HL-60 (cell line): ENCODE measurements at places on chromosomes 16 and 17.

- no peak for DNase-seq
These were observed 8.9 kb upstream of the HDAC5 start for GRCh38 chr17:44132275-44132821.

DNA sequence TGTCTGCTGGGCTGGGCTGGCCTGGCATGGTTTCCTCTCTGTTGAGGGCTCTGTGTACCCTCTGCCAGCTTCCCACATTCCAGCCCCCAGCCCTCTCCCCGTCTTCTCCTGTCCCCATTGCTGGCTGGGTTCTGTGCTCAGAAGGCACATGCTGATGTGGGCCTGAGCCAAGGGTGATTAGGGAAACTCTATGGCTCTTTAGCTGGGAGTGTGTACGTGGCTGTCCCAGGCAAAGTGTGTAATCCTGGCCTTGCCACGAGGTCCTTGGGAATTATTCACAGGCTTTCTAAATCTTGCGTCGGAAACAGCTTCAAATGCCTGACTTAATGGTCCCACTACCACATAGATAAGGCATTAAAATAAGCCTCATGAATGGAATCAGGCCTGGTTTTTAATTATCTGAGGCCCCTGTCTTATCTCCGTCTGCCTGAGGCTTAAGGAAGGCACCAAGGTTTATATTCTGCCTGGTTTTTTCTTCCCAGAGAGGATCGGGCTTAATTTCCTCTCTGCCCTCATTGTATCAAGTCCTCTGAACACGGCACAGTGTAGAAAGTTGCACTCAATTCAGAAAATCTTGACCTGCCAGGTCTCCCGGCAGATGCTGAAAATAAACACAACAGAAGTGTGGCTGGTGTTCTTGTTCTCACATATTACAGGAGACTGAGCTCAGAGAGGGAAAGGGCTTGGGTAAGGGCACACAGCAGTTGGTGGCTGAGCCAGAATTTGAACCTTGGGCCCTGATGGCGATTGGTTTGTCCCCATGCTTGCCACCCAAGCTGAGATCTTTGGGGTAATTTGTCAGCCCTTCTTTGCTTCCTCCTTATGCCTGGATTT, 52.9 kb upstream of the LGALS9 start:
- no peak for DNase-seq

- DNase-seq: peak; percentile 41
These were observed 294.1 kb downstream of the BCAS3 start for GRCh38 chr17:60971515-60972369.

- DNase-seq: no peak
These were observed 1.7 kb downstream of the NGFR start for GRCh38 chr17:49496867-49497147.

GRCh38 chr16:73543970-73544599, 496.2 kb upstream of the ZFHX3 start:
- no peak for DNase-seq

- no peak for DNase-seq
These were observed 25.0 kb downstream of the RAB11FIP4 start for GRCh38 chr17:31416503-31416923.

DNA sequence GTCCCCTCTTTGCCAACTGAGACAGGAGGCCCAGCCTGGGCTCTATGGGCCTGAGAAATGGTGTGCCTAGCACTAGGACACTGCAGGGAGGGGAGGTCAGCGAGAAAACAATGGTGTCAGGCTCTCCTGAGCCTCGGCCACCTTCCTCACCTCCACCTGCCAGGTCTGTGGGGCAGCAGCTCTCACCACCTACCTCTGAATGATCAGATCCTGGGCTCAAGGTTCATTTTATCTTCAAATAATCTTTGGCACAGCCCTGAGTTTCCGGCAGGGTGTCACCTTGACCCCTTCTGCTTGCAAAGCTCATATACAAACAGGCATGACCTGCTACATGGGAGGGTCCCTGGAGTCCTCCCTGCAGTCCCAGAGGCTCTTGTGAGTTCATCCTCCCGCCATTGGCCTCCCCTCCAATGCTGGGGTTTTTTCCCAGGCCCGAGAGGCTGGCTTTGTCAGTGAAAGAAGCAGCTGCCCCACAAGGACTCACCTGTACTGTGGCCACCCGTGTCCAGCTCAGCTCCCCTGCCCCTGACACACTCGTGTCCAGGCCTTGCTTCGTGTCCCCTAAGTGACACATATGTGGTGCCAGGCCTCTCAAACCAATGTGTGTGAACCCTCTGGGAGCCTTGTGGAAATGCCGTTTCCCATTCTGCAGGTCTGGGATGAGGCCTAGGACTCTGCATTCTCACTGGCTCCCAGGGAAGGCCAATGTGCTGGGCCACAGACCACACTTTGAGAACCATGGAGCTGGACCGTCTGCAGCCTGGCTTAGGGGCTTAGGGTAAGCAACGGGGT, 176.8 kb upstream of the CIBAR2 start:
- no peak for DNase-seq

- DNase-seq: no peak
These were observed 24.2 kb downstream of the SIAH1 start for GRCh38 chr16:48361012-48361411.

DNA sequence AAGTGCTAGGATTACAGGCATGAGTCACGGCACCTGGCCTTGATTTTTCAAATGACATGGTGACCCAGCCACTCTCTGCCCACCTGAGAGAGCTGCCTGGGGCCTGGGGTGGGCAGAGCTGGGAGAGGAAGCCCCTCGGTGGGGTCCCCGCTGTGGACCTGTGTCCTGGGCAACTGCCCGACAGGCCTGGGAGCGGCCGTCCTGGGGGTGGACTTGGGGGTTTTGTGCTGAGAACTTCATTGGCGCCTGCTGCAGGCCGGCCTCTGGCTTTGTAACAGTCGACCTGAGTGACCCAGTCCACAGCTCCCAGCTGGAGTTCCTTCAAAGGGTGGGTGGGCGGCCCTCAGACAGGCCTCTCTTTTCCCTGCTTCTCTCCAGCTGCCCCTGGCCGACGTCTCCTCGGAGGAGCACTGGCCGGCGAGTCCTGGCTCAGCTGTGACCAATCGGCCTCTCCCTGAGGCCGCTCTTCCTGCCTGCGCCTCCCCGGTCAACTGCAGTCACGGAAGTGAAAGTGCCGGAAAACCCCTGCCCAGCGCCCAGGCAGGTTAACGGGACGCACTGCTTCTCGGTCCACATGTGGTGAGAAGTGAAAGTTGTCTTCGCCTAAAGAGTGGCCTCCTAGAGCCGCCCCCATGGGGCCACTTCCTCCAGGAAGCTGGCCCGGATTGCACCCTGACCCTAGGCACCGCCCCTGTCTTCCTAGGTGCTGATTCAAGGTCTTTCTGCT, 5.5 kb downstream of the CBFA2T3 start:
- no peak for DNase-seq

GRCh38 chr17:75749545-75750389, 15.2 kb downstream of the GALK1 start:
- peak; percentile 78 for DNase-seq

DNA sequence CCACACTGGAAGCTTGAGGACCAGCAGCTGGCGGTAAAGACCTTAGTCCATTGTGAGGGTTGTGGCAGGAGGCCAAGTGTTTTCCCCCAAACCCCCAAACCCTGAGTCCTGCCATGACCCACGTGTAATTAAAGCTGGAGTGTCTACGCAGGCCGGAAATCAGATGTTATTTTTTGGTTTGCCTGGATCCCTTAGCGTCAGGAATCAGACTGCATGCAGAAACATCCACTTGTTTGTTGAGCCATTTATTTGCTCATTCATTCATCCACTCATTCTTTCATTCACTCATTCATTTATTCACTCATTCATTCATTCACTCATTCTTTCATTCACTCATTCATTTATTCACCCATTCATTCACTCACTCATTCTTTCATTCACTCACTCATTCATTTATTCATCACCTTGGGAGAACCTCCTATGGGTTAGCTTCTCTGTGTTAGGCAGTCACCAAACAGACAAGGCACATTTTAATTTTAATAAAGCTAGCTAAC, 313.1 kb downstream of the MAF start:
- no peak for DNase-seq

DNA sequence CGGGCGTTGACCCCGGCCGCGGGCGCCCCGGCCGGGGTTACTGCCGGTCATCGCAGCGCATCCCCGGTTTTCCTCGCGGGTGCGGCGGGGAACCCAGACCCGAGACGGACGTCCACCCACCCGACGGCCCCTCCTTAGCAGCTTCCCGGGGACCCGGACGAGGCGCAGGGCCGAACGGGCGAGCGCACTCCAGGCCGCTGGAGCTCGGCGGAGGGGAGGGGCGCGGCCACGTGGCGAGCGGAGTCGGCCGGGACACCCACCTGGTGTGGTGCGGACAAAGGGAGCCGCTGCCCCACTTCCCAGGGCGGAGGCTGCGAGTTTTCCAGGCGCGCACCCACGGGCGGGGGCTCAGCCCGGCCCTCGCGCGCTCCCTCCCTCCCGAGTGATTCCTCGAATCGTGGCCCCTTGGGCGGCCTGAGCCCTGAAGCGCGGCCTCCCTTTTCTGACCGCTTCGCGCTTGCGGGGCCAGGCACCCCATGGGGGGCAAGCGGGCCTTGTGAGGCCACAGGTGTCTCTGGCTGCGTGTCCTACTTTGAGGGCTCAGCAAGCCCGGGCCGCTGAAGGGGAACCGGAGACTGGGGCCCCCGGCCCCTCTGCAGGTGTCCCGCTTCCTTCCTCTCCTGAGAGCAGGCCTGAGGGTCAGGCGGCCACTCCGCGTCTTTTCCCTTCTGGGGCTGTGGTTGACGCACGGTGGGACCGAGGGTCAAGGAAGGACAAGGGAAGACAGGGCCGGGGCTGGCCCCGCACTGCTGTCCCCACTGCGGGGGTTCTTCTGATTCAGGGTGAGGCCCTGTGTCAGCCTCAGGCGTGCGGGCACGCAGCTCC, 1.1 kb upstream of the FASN start:
- peak; percentile 56 for DNase-seq

DNA sequence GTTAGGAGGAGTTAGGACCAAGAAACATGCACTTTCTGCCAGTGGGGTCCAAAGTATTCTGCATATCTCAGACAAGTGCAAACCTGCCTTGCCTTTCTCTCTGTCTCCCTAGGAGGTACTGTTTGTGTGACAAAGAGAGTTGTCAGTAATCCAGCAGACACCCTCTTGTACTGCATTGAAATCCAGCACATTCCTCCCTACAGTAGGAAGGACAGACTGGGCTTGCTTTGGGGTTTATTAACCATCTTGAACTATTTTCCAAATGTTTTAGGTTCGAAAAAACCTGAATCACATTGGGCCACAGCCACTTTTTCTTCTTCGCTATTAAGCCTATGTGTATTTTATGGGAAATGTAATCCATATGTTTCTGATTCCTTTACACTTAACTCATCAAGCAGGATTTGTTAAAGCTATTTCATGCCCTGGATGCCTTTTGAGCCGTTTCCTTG, 204.2 kb upstream of the KCNJ16 start:
- no peak for DNase-seq

GRCh38 chr17:37060928-37061327, 112.2 kb downstream of the AATF start:
- DNase-seq: no peak

- no peak for DNase-seq
These were observed 183.2 kb upstream of the GSE1 start for GRCh38 chr16:85429776-85430522.

GRCh38 chr16:2019921-2020831, 591 bp downstream of the NPW start:
- DNase-seq: no peak

GRCh38 chr16:87733190-87733589, 32.6 kb downstream of the KLHDC4 start:
- no peak for DNase-seq

- no peak for DNase-seq
These were observed 98.7 kb downstream of the KCNJ12 start for GRCh38 chr17:21474815-21475214.

- peak; percentile 44 for DNase-seq
These were observed 913 bp upstream of the NOG start for GRCh38 chr17:56592487-56593085.

DNA sequence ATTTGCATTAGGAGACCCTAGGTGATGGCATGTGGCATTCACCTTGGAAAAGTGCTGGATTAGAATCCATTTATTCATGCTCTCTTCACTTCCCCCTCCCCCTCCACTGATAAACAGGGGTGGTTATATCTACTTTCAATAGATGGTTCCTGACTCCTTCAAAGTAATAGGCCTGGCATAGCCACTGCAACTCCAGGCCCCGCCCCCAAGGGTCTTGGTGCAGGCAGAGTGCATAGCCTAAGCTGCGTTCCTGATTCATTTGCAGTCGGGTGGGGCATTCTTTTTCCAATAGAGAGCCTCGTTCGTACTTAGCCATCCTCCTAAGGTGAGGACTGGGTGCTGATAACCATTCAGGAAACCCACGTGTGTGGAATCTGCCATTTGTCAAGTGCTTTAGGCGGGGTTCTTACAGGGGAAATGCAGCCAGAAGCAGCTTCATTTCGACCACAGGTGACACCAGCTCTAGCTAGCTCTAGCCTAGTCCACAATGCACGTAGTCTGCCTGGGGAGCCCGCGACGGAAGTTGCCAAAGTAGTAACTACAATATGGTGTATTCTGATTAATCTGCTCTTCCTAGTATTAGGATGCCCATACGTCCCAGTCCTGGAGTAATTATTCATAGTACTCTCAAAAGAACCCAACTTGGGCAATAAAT, 11.1 kb downstream of the UBE2O start:
- no peak for DNase-seq

DNA sequence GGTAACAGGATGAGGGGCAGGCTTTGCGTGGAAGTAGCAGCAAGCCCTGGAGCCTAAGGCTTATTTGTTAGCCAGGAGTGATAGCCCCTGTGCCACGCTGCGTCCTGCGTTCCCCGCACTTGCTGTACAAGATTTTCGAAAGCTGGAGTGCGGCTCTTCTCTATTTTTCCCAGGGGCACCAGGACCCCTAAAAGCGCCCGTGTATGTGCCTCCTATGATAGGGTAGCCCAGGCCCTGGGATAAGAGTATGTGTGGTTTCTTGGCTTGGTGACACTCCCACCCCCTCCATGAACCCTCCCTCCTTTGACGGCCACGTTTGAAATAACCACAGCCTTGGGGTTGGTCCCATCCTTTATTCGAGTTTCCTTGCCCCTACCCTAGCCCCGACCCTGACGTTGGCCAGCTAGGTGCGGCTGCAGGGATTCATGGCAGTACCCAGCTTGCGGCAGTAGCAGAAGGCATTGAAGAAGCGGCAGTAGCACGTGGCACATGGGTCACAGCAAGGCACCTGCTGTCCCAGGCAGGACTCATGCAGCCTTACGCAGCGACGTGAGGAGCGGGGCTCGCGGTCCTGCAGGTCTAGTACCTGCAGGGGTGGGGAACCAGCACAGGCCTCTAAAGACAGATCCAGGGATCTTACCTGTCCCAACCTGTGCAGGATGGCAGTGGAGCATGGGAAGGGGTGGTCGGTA, 968 bp downstream of the AGRP start:
- no peak for DNase-seq
